Dorsolateral prefrontal cortex (tissue), 122 donors: ENCODE measurements at places on chromosomes 11 and 22. TPM values are rescaled to one million over a fixed set of nuclear protein-coding genes. Genes with fewer than 3 reads are reported as not detected.

RANBP1 gene
- 95.7 TPM for total RNA-seq

DNA sequence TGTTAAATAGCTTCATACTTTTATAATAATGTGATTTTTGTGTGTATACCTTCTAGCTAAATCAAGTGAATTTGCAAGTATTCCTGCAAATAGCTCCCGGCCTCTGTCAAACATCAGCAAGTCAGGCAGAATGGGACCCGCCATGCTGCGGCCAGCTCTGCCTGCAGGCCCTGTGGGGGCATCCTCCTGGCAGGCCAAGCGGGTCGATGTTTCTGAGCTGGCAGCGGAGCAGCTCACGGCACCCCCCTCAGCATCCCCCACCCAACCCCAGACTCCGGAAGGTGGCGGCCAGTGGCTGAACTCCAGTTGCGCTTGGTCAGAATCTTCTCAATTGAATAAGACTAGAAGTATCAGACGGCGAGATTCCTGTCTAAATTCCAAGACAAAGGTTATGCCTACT lies 19.3 kb downstream of the GTSE1 start:
- DNase-seq, result no peak

- DNase-seq, result no peak
These were observed 33.1 kb upstream of the IPO7 start for GRCh38 chr11:9351321-9351881.

- no peak for DNase-seq
These were observed 62.4 kb upstream of the NNMT start for GRCh38 chr11:114233755-114234154.

DNA sequence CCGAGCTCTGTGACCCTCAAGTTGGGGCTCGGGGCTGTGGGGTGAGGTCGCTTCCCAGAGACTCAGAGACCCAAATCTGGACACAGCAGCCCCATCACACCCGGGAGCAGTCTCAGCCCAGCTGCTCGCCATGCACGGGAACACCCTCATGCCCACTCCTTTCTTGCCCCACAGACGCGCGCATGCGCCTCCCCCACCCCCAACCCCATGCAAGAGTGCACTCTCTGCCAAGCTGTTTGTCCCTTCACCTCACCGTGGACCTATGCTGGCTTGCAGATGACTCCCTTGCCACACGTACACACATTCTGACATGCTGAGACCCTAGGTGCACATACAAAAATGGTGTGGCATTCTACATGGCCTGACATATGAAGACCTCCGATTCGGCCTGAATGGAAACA lies 478 bp upstream of the CD248 start:
- DNase-seq, result no peak
